ENCODE measurements at places on chromosomes 4 and X.

DNA sequence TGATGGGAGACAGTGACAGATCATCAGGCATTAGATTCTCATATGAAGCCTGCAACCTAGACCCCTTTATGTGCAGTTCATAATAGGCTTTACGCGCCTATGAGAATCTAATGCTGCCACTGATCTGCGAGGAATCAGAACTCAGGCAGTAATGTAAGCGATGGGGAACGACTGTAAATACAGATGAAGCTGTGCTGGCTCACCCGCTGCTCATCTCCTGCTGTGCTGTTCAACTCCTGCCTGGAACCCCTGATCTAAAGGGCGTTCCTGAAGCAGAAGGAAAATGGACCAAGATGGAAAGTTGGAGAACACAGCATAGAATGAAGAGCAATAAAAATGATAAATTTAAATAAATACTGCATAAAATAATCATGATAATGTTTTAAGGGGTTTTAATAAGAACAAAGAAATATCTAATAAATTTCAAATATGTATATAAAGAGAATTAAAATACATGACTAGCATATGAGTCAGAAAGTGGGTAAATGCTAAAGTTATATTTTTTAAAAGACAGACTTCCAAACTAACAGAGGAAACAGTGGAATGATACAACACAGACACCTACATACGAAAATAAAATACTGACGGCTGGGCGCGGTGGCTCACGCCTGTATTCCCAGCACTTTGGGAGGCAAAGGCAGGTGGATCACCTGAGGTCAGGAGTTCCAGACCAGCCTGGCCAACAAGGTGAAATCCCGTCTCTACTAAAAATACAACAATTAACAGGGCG is 59.2 kb downstream of the RBM47 start:
- no peak for DNase-seq

DNA sequence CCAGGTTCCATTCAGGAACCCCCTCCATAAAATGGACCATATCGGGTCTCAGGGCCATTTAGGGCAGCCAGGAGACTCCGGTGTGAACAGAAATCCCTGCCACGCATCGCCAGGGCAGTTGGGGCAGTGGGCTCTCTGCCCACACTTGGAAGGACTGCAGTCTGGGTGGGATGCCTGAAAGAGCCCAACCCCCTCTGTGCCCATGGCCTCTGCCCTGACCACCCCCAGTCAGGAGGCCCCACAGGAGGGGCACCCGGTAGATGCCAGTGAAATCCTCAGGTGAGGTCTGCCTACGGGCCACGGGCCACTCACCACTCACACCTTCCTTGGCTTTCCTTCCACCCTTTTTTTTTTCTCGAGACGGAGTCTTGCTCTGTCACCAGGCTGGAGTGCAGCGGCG is 4.8 kb downstream of the PRAF2 start:
- DNase-seq: no peak

- DNase-seq: no peak
These were observed 9.6 kb downstream of the MAMLD1 start for GRCh38 chrX:150372756-150373155.

DNA sequence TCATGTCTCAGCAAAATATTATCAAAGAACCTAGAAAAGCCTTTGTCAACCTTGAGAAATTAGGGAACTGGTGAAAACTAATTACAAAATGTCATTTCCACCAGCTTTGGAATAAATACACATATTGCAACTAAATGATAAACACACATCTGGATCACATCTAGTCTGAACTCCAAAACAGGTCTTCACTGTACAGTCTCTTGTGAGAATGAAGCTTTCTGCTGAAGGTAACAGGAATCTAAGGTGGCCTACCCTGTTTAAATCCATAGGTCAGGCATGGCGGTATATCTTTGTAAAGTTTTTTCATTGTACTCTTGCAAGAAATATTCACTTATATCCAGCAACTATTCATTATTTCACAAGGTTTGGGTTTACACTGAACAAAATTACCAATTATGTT is 1.7 kb downstream of the SH3D19 start:
- DNase-seq: no peak

GRCh38 chr4:67468830-67469229 is 76.5 kb downstream of the CENPC start:
- no peak for DNase-seq

DNA sequence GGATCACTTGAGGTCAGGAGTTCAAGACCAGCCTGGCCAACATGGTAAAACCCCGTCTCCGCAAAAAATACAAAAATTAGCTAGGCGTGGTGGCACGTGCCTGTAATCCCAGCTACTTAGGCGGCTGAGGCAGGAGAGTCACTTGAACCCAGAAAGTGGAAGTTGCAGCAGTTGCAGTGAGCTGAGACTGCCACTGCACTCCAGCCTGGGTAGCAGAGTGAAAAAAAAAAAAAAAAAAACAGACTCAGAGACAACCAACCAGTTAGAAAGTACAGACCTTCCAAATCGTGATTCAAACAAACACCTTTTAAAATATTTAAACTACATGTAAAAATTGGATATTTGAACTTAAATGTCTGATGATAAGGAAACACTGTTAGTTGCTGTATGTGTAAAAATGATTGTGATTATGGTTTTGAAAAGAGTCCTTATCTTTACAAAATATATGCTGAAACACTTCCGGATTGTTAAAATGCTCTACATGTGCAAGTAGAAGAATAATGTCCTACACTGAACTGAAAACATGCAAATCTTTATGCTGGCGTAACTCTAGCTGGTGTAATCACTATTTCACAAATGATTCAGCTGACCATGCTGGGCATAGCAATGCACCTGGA is 37.8 kb downstream of the SH3KBP1 start:
- no peak for DNase-seq

GRCh38 chrX:44876086-44876485 is 3.1 kb downstream of the KDM6A start:
- no peak for DNase-seq

GRCh38 chr4:122658818-122659295 is 38.0 kb upstream of the IL21 start:
- DNase-seq: peak; percentile 70

GRCh38 chr4:17562157-17562556 is 14.8 kb upstream of the LAP3 start:
- DNase-seq: no peak
